ENCODE measurements at places on chromosomes 1 and 21.

DNA sequence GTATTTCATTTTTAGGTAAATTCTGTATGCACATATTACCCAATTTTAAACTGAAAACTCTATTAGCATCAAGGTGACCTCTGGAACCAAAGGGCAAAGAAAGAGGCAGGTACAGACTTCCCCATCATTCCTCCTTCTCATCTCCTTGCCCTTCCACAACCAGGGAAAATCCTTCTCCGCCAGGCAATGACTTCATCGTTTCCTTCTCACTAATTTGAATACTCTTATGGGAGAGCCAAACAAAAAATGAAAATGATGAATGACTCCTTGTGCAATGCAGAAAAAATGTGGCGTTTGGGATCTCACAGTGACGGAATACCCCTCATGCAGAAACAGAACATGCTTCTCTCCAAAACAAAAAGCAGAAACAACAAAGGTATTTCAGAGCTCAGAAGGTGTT lies 83.7 kb downstream of the HLCS start:
- DNase-seq, result no peak

DNA sequence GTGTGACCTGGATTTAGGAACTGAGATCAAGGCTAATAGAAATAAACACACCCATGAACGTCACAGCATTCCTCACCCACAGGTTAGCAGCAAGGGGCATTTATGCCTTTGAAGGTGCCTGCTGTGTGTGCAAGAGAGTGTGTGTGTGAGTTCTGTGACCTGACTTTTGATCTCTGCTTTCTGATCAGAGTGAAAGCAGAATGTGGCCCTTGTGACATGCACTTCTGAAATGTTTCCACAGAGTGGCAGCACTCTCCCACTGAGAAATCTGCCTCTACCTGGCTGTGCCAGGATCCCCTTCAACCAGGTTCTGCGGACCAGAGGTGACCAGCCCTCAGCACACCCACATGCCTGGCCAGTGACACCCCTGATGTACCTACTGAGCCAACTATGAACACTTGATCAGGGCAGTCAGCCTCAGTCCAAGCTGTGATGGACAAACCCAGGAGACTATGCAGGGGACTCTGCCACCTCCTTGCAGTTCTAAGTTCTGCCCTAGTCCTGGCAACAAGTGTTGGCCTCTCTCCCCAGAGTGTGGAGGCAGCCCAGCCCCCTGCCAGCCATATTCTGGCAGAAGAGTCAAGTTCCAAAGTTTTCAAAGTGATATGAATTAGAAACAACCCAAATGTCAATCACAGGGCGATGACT lies 41.0 kb downstream of the RXRG start:
- no peak for DNase-seq

- DNase-seq, result no peak
Measured at GRCh38 chr1:100847361-100848082, 47.1 kb downstream of the EXTL2 start.

GRCh38 chr1:39262802-39263201 lies 58.3 kb downstream of the MACF1 start:
- no peak for DNase-seq

GRCh38 chr1:23779826-23780371 lies 1.7 kb downstream of the PITHD1 start:
- DNase-seq, result no peak

- DNase-seq, result no peak
Measured at GRCh38 chr1:181097242-181097641, 8.7 kb downstream of the IER5 start.

GRCh38 chr1:152783095-152783494 lies 3.0 kb upstream of the LCE1E start:
- no peak for DNase-seq

DNA sequence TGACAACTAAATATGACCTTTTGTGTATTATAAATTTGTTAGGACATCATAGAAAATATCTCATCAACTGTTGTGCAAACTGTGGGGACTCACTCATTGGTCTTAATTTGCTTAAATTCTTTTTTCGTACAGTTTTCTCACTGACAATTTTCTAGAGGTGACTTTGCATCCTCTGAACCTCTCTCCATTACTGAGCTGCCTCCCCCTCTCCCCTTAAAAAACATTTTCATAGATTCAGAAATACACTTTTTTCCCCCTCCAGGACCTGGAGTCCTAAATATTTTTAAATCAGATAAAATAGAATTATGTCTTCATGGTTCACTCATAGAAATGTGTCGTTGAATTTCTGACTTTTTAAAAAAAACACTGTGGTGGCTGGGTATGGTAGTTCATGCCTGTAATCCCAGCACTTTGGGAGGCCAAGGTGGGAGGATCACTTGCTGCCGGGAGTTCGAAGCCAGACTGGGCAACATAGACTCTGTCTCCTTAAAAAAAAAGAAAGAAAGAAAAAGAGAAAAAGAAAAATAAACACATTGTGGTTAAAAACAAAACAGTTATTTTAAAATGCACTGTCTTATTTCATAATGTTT lies 1.5 kb downstream of the CNST start:
- DNase-seq, result no peak

DNA sequence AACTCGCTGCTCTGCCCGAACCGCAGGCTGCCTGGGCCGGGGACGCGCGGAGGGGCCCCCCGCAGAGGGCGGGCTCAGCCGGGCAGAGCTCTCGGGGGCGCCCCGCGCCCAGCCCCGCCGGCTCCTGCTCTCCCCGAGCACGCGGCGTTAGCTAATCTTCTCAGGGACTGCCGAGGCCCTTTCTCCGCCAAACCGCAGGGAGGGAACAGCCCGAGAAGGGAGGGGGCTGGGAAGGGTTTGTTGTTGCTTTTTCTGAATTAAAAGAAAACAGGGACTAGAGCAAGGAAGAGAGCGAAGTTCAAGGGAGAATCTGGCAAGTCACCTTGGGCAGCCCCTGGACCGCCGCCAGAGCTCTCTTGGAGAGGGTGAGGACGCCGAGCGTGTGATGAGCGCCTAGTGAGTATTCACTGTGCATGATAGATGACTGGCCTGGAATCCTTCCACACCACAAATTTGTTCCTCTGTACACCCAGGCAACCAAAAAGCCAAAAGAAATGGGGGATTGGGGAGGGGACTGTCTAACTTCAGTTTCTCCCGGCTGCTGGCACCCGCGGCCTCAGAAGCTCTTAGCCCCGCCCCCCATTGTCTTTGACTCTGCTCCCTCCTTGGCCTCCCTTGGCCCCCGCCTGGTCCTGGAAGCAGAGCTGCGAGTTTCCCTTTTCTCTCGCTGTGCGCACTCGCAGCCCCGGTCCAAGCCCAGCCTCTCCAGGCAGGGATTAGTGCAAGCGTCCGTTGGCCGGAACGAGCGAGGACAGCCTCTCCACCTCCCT lies 19.7 kb upstream of the LMX1A start:
- DNase-seq, result peak; percentile 14
